CD4-positive, alpha-beta T cell treated with Interleukin-17A for 4 hours (primary cell): ENCODE measurements at places on chromosomes 1 and 21.

- no peak for DNase-seq
Measured at GRCh38 chr1:152699746-152700145, 1.6 kb downstream of the LCE2A start.

DNA sequence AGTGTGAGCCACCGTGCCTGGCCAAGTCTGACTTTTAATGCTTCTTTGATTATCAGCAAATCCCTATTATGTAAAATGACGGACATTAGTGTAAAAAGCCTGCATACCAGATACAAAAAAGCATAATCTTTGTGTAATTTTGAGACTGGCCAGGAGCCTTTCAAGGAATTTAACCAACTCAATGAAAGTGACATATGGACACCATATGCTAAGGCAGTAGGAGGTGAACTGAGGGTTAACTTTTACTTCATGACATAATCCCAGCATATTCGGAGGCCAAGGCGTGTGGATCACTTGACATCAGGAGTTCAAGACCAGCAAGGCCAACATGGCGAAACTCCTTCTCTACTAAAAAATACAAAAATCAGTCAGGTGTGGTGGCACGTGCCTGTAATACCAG lies 94.6 kb downstream of the EIF4G3 start:
- DNase-seq: no peak

- DNase-seq: no peak
Measured at GRCh38 chr1:60596791-60597750, 485.3 kb upstream of the NFIA start.

- no peak for DNase-seq
Measured at GRCh38 chr1:115632251-115633026, 9.3 kb upstream of the VANGL1 start.

DNA sequence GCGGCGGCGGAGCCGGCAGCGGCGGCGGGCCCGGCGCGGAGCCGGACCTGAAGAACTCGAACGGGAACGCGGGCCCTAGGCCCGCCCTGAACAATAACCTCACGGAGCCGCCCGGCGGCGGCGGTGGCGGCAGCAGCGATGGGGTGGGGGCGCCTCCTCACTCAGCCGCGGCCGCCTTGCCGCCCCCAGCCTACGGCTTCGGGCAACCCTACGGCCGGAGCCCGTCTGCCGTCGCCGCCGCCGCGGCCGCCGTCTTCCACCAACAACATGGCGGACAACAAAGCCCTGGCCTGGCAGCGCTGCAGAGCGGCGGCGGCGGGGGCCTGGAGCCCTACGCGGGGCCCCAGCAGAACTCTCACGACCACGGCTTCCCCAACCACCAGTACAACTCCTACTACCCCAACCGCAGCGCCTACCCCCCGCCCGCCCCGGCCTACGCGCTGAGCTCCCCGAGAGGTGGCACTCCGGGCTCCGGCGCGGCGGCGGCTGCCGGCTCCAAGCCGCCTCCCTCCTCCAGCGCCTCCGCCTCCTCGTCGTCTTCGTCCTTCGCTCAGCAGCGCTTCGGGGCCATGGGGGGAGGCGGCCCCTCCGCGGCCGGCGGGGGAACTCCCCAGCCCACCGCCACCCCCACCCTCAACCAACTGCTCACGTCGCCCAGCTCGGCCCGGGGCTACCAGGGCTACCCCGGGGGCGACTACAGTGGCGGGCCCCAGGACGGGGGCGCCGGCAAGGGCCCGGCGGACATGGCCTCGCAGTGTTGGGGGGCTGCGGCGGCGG lies 1.0 kb downstream of the ARID1A start:
- DNase-seq: peak; percentile 68

DNA sequence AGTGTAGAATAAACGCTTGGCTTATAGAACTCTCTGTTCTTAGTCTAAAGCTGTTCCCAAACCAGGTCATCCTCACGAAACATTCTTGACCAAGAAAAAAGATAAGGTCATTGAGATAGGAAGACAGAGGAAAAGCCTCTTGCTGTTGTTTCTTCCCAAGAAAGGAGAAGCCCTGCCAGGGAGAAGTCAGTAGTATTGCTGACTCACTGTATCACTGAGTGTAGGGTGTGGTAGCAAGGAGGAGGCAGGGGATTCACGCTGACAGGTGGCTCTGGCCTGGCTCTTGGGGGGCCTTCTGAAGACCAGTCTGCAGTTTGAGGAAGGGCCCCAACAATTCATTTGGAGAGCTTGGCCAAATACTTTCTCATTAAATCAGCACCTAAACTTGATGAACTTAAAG lies 97.8 kb downstream of the CD247 start:
- DNase-seq: no peak
